ENCODE measurements at places on chromosomes 2 and 18.

DNA sequence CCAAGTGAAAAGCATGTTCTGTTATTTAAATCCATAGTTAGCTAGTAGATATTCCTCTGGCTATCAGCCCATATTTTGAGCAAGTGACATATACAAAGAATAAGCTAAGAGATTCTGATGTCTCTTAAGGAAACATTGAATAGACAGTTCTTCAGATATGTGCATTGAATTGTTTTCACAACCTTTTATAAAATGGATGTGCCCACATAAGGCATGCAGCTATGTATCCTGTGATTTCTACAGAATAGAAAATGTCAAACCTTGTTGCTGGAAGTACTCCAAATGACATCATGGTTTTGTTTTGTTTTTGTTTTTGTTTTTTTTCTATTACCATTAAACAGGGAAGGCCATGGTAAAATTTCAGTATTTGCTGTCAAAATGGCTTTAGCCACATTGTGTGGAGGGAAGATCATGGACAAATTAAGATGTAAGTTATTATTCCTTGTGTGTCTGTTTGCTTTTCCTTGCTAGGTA lies 95.8 kb downstream of the DTNA start:
- no peak for DNase-seq

GRCh38 chr2:190165491-190165890 lies 103.0 kb upstream of the MSTN start:
- DNase-seq: no peak

DNA sequence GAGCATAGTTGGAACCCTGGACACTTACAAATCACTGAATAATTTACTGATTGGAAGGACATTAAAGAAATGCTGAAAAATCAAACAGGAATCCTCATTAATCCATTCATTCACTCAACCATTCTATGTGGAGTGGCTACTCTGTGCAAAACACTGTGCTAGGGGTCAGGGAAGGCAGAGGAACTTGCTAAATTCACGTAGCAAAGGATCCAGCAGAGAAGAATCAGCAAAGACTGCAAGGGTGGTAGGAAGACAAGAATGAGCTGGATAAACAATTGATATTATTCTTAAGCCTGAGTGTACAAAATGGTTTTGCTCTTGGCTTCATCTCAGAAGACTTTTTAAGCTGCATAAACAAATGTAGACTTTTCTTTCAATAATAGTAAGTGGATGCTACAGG lies 164.3 kb upstream of the CAVIN2 start:
- DNase-seq: no peak

- DNase-seq: no peak
Observed at GRCh38 chr18:3985020-3985419, 470.1 kb downstream of the DLGAP1 start.

DNA sequence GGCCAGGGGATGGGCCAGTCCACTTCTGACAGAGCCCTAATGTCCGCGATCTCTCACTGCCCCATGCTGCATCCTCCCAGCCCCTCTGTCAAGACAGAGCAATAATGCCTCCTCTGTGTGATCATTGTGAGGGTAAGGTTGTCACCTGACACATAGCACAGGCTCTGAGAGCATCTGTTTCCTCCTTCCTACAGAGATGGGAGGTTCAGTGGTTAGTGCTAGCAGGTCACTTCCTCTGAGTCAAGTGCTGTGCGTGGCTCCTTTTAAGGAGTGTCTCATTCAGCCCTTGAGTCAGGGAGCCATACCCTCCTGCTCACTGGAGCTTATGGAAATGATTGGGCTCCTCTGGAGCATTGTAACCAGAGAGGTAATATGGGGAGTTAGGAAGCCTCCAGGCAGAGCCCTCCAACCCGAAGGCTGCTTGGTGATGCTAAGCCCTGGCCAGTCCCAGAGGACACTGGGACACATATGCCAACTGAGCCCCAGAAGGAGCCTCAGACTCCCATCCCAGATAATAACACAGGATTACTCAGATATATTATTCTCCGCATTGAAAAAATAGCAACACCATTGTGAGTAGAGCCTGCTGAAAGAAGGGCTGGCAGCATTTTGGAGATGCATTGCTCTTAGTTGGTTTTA lies 189.0 kb downstream of the GALNT1 start:
- DNase-seq: no peak

- DNase-seq: no peak
Observed at GRCh38 chr2:122366969-122367645, 611.7 kb downstream of the TSN start.
